MV-4-11 (cell line): ENCODE measurements at places on chromosomes 3 and 15.

DNA sequence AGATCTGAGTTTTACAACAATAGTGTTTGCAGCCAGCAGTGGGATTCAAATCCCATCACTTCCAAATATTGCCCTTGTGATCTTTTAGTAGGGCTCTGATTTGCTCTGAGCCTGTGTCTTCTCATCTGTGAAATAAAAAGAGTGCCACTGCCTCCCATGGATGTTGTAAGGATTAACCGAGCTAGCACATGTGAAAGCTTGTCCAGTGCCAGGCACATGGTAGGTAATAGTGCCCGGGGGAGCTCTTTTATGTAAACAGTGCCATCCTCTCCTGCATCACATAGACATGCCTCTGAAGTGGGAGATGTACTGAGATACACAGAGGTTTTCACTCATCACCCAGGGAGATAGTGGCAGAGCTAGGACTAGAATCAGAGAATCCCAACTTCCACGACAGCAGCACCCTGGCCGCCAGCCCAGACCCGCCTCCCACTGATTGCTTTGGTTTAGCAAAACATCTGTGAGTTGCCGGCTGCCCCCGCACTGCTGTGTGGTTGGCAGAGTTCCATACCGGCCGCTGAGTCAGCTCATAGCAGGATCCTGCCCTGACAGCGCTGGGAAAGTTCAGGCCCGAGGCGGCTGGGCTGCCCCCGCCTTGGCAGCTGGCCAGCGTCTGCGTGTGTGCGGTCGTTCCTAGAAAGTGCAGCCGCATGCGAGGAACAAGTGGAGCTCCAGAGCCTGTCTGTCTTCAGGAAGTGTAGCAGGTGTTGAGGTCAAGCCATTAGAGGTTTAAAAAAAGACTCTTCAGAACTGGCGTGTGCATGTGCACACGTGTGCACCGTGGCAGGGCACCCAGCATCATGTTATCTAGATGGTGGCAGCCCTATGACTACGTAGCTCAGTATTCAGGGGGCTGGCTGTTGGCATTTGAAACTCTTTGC, 5.0 kb downstream of the ARID3B start:
- peak; percentile 100 for DNase-seq

DNA sequence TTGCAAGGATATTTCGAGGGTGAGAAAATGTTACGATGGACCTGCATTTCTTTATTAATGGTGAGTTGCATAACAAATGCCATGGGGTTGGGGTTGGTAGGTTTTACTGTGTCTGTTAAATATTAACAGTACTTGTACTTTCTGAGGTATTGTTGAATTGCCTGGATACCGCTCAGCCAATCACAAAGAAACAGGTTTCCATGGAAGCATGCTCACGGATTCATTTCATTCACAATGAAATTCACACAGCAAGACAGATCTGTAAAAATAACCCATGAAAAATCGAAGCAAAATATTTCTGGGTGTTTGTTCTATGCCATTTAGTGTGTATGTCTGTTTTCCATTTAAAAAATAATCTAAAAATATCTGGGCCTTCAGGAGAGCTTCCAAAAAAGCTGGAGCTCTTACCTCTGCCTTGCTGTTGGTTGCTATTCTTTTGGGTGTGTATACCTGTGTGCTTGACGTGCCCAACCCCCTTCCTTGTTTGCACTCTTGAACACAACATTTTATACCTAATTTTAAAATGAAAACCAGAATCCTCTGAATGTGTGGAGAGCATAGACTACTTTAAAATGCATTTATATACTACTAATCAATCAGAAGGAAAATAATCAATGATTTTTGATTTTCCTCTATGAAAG, 479.8 kb upstream of the TBL1XR1 start:
- DNase-seq, result no peak

GRCh38 chr15:46901001-46901400, 816.3 kb upstream of the SEMA6D start:
- no peak for DNase-seq

- no peak for DNase-seq
These were observed 1.9 kb downstream of the FNDC3B start for GRCh38 chr3:172040981-172041963.

GRCh38 chr3:26713091-26713490, 90.5 kb downstream of the LRRC3B start:
- DNase-seq, result no peak

GRCh38 chr15:54159012-54159411, 180.8 kb downstream of the UNC13C start:
- no peak for DNase-seq

DNA sequence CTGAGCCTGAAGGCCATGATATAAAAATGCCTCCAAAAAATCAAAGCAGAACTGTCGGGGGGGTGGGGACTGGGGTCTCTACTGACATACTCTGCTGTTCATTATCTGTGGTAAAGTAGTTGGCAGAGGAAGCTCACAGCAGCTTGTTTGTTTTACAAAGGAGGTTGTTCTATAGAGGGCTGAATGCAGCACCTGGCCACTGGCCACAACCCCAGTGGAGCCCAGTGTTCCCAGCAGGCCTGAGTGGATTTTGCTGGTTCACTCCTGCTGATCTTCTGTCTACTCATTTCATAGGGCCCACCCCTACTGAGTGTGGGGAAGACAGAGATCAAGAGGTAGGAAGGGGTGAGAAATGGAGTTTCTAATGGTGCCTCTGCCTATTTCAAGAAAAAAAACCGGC, 125.5 kb downstream of the DIPK2A start:
- DNase-seq, result no peak

- no peak for DNase-seq
These were observed 218.3 kb upstream of the LYSMD4 start for GRCh38 chr15:99951511-99951910.

DNA sequence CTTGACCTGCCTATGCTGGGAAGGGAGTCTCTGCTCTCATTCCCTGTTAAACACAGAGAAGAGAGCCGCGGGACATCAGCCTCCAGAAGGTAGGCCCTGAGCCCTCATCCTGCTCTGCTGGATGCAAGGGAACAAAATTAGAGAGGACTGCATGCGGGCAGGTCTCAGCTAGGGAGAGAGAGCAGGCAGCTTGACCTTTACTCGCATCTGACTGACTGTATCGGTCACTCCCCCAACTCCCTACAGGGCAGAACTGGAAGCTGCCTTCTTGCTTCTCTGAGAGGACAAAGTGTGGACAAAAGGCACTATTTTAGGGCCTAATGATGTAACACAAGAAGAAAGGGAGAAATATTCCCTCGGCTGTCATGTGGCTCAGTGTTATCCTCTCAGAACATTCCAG, 38.7 kb upstream of the ATOSA start:
- no peak for DNase-seq

DNA sequence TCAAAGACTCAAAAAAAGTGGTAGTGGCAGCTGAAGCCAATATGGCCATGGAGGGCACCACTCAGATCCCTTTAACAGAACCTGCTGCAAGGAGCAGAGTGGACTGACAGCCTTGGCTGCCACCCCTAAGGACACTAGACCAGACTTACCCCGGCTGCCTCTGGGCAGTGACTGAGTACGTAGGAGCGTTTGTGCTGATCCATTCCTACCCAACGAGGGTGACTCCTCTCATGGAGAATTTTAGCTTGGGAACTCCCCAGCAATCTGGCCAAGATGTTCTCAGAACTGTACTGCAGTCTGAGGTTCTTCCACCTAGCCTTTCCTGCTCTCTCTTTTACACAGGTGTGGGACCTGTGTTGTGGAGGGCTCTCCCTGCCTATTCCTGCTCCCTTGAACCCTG, 22.1 kb downstream of the CLEC3B start:
- DNase-seq, result no peak

DNA sequence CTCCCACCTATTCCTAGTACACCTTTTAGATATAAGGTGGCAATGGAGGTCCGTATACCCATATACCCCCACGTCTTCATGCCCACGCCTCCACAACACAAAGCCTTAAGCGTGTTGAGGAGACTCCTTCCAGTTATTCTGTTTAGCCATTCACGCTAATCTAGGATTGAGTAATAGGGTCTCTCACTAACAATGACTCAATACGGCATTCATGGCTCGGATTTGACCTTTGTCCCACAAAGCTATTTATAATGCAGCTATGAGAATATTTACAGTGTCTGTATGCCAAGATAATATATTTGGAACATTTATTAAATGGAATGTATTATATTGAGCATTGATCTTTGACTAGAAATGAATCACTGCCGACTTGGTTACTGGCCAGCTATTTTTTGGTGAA, 215.8 kb downstream of the KCNH8 start:
- DNase-seq, result no peak

DNA sequence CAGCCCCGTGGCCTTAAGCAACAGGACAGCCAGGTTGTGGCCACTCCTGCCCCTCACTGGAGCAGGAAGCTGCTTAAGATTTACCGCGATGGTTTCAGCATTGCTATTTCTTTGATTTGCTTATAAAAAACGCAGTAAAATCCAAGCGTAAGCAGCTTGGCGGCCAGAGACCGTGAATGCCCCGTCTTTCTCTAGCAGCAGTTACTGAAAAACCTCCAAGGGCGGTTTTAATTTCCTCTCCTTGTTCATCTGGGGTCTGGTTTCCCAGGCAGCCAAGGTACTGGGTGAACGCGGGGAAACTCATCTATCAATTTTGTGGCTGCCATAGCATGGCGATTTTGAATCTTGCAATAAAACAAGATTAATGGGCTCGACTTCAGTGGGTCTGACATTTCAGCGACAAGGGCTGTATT, 130.3 kb downstream of the MINAR1 start:
- DNase-seq, result no peak

GRCh38 chr3:47057212-47057671, 77.8 kb downstream of the NBEAL2 start:
- no peak for DNase-seq

- DNase-seq, result no peak
These were observed 89.7 kb upstream of the FGF12 start for GRCh38 chr3:192817053-192817452.

DNA sequence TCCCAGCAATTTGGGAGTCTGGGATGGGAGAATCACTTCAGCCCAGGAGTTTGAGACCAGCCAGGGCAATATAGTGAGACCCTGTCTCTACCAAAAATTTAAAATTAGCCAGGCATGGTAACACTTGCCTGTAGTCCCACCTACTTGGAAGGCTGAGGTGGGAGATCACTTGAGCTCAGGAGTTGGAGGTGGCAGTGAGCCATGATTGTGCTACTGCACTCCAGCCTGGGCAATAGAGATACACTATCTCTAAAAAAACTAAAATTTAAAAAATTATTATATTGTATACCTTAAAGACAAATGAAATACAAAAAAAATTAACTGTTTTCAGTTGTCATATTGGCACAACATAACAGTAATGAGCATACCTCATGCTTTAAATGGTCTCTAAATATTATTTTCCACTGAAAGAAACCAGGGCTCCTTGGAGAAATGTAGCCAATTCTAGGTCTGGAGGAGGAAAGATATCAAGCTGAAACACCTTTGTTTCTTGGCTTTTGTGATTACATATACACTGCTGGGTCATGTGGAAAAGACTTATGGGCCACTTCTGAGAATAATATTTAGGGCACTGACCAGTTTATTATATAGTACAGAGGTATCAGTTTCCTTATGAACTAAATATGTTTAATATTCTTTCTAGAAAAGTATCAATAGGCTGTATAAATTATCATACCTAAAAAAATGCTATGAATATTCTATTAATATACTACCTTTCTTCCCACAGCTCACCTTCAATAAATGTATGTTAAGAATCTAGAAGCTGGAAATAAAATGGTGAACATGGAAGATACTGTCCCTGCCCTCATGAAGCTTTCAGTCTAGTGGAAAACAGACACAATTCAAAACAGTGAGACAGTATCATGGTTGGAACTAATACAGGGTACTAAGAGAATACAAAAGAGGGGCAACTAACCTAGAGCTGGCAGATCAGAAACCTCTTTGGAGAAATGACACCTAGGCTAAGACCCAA, 119.5 kb downstream of the TMCC1 start:
- no peak for DNase-seq

GRCh38 chr3:66938338-66938963, 59.7 kb upstream of the KBTBD8 start:
- peak; percentile 66 for DNase-seq

DNA sequence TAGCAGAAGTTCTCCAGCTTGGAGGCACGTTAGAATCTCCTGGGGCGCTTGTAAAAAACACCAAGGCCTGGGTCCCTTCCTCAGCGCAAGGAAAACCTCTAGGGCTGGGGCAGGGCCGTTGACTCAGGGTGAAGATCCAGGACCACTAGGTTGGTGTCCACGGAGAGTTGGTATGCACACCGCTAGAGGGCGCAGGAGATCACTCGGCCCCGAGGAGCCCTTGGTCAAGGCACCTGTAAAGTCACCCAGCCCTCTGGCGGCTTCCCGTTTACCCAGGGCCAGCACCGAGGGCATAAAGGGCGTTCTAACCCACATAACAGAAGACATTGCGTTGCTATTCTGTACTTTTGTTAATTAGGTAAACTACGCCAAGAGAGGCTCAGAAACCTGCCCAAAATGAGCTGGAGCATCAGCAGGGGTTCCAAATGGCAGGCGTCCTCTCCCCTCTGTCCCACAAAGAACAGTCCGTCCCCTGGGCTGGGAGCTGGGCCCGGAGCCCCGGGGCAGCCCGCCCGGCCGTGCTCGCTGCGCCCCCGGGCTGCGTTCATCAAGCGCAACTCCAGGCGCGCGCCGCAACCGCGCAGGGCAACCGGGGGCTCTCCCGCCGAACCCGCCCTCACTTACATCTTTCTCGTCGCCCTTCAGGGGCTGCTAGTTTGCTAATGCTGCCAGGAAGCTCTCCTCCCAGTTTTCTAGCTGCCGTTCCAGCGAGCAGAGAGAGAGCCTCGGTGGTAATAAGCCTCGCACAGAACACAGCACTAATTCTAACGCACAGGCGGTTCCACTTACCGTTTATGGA, 332.1 kb downstream of the ARRDC4 start:
- DNase-seq, result peak; percentile 18

DNA sequence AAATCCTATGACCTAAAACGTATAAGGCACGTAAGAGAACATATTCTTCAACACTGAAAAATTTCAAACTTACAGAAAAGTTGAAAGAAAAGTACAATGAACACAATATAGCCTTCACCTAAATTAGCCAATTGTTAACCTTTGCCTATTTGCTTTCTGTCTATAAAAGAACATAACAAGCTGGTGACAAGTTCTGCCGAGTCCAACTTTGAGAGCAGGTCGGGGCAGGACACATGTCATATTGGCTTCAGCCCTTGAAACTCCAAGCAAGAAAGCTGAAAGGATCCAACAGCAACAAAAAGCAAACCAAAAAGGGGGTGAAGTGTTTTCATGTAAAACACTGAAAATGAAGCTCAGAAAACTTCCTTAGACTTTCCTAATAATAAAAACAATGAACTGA, 59.1 kb downstream of the TBC1D2B start:
- DNase-seq, result no peak
